Thyroid gland (tissue), 4 donors: ENCODE measurements at places on chromosomes 2 and 18. TPM values are rescaled to one million over a fixed set of nuclear protein-coding genes. Genes with fewer than 3 reads are reported as not detected.

GRCh38 chr2:118618279-118618678, 229.2 kb downstream of the EN1 start:
- DNase-seq, result no peak

DNA sequence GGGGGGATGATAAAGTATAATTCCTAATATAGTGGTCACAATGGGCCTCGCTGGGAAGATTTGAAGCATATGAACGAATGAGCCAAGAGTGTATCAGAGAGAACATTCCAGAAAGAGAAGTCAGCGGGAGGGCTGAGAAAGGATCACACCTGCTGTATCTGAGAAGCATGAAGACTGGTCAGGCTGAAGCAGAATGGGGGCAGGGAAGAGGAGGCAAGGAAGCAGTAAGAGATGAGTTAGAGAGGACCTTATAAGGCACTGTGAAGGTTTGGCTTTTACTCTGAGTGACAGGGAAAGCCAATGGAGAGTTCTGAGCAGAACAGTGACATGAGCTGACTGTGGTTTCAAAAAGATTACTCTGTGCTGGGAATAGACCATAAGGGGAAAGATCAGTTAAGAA, 73.5 kb downstream of the CHN1 start:
- DNase-seq, result no peak

DNA sequence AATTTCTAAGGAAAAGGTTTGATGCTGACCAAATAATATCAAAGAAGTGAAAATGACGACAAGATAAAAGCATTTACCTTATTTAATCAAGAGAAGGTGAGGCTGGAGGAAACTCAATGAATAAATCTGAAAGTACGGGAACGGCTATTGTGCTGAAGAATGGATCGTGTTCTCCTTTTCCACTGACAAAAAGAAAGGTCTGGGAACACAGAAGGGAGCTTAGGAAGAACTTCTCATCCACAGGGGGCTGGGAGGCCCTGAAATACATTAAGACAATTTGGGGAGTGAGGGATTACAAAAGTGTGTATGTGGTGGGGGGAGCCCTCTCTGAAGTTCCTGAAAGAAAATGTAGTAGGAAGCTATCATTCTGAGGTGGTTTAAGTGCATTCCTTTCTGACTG, 582.3 kb downstream of the SLC4A3 start:
- DNase-seq, result no peak

DNA sequence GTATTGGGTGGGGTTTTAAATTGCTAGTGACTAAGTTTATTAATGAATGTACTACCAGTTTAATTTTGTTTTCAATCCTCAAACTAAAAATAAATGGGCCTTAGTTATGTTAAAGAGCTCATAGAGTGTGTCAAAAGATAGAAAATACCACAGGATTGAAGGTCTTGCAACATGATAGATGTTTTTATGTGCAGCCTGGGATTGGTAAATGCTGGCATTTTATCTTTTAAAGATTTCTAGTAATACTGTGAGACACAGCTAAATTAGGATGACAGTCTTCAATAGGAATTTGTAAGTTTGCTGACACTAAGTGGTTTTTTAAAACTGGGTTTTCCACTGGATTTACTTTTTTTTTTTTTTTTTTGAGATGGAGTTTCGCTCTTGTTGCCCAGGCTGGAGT, 122.3 kb downstream of the HAUS1 start:
- no peak for DNase-seq

DNA sequence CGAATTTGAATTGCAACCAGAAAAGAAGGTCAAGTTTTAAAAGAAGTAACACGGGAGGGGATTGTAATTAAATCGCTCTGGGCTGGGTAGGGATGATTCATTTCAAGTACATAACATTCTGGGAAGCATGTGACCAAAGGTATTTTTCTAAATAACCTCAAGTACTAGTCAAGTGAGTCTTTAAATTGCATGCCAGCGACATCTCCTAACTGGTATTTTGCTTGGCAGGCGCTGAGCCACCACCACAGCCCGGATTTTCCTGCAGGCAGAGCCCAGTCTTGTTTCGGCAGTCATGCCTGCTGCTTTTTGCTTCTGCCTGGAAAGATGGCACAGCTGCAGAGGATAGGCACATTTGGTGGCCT, 33.7 kb upstream of the NPAS2 start:
- peak; percentile 90 for DNase-seq

- DNase-seq, result no peak
These were observed 2.2 kb upstream of the ATOH8 start for GRCh38 chr2:85751627-85752026.

GRCh38 chr2:217904614-217904965, 98.2 kb downstream of the TNS1 start:
- no peak for DNase-seq

DNA sequence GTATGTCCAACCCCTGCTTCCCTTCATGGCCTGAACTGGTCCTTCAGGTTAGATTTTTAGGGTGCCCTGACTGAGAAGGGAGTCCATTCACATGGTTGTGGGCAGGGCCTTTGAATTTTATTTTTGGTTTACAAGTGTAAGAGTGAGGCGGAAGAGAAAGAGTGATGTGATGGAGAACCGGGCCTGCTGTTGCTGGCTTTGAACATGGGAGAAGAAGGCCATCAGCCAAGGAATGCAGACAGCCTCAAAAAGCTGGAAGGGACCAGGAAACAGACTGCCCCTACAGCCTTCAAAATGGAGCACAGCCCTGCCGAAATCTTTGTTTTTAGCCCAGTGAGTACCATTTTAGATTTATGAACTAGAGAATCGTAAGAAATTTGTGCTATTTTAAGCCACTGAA, 105.0 kb downstream of the CDK15 start:
- no peak for DNase-seq

GRCh38 chr2:5325523-5325922, 366.7 kb upstream of the SOX11 start:
- no peak for DNase-seq

GRCh38 chr18:57343833-57344232, 8.5 kb upstream of the ST8SIA3 start:
- no peak for DNase-seq

DNA sequence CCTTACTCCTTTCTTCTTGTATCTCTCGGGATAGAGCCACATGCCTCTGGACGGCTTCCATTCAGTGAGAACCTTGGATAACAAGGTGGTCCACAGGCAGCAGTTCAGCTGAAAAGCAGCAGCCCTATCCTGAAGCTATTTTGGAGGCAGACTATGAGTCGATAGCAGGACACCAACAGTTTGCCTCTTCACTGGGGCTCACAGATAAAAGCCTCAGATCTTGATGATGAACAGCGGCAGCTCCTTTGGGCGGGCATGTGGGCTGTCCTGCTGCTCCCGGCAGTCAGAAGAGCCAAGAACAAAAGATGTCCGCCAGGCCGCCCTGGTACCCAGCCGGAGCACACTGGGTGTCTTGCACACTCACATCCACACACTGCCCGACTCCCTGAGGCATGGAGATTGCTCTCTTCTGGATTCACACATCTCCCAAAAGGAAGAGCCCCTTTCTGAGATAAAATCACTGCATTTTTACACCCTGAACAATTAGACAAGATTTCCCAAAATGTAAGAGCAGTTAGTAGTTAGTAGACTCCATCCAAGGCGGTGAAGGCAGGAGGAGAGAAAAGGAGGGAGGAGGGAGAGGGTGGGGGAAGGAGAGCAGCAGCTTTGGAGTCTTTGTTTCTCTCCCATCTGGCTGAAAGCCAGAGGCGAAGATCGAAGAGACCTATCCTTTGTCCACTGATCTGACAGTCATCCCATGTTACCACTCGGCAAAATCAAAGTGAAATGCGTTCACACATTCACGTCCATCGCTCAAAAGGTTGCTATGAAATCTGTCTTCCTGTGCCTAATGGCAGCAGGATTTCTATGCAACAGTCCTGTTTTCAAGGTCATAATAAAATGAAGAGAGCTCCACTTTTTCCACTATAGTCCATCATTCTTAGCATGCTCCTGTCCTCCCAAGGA, 90.1 kb upstream of the KLF7 start:
- DNase-seq, result no peak

GRCh38 chr18:31010601-31011000, 31.9 kb downstream of the DSC3 start:
- DNase-seq, result no peak

DNA sequence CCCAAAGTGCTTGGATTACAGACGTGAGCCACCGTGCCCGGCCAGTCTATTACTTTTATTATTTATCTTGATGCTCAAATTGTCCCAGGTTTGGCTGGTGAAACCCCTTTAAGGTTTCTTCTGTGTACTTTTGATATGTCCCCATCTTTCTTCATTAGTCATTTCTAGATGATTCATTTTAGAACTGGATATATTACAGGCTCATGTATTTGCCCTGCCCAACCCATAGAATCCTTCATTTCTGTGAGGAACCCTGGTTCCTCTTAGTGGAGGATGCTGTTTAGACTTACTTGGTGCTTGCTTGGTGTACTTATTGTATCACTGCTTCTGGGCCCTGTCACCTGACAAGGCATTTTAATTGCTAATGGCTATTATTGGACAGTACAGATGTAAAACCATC, 40.1 kb downstream of the KCMF1 start:
- DNase-seq, result no peak

DNA sequence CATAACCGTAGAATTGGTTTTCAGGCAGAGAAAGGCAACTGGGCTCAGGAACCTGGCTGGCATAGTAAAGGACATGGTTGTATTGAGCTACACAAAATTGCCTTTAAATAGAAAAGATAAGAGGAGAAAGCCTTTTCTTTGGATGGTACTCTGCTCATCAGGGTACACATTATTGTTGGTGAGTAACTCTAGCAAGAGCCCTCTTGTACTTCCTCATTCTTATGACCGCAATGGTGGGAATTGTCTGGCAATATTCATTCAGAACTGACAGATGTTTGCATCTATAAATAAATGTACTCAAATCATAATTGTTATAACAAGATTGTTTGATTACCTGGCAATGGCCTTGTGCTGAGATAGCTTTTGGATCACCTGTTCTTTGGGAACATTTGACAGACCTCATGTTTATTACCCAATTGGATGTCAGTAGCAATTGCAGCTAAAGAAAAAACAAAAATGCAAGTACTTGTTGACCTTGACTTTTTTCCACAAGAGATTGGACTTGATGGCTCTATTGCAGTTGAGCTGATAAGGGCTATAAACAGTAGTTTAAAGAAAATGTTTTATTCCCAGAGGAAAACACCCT, 43.9 kb downstream of the MEIS1 start:
- no peak for DNase-seq

DNA sequence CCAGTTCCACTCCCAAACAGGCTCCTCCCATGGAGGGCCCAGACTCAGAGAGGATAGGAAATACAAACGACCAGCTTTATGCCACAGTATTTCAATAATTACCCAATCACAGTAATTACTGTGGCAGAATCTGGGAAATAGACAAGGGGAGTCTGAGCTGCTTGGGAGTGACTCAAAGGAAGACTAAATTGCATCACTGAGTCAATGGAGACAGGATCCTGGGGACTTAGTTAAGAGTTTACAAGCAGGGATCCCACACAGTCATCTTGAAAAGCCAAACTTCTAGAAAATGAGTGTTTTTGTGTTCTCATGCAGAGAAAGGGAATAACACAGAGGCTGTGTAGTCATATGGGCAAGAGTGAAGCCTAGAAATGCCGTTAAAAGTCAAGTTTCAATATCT, 1142.1 kb downstream of the CNTNAP5 start:
- DNase-seq, result no peak

- DNase-seq, result no peak
These were observed 173.9 kb downstream of the CALCRL start for GRCh38 chr2:187274146-187274545.

- no peak for DNase-seq
These were observed 440.8 kb upstream of the RGPD4 start for GRCh38 chr2:107385921-107386320.

- peak; percentile 21 for DNase-seq
These were observed 89.7 kb downstream of the TMEM247 start for GRCh38 chr2:46569061-46569560.

GRCh38 chr2:184611361-184612085, 13.2 kb downstream of the ZNF804A start:
- DNase-seq, result no peak

DNA sequence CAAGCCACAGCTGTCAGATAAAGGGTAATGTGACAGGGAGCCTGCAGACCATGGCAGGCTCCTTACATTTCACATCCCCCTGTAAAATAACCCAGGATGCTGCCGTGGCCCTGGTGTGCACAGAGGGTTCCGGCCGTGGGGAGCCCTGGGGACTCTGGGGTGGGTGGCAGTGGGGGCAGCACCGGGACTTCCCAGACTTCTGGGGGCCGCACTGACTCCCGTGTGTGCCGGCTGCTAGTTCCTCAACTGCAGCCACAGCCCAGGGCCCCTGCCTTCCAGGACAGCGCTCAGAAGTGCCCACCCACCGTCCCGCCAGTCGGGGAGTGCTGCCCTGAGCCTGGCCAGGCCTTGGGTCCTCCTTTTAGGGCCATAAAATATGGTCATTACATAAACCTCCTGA, 56.5 kb downstream of the CIB4 start:
- DNase-seq, result no peak

DNA sequence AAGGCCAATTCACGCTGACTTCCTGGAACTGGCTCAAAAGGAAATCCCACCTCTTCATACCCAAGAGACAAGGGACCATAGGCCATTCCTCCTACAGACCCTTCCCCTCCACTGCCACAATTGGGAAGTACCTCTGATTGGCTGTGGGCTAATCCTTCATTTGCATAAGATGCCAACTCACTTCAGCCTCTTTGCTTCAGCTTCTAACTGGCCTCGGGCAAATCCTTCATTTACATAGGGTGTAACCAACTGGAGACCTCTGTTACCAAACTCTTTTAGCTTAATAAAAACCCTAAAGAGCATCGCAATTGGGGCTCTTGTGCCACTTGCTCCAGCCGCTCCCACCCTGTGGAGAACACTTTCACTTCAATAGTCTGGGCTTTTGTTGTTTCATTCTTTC, 38.2 kb downstream of the MC2R start:
- no peak for DNase-seq

ADCYAP1 gene
- not detected for total RNA-seq

GREB1L gene
- total RNA-seq, result 25.0 TPM

UBE2E3 gene
- 108 TPM for total RNA-seq

G6PC2 gene
- not detected for total RNA-seq

ZFAND2B gene
- total RNA-seq, result 131 TPM

CTIF gene
- 22.8 TPM for total RNA-seq

TMEM247 gene
- total RNA-seq, result not detected

C2orf78 gene
- total RNA-seq, result not detected

ZNF407 gene
- 28.6 TPM for total RNA-seq

CNTNAP5 gene
- total RNA-seq, result not detected

ABCG5 gene
- not detected for total RNA-seq
